ENCODE measurements at places on chromosomes 11 and 22. TPM values are rescaled to one million over a fixed set of nuclear protein-coding genes. Genes with fewer than 3 reads are reported as not detected.

The SPDYC gene
- total RNA-seq = not detected

The IGSF9B gene
- total RNA-seq = 0.79 TPM

The SULT4A1 gene
- total RNA-seq = 0.47 TPM

The FAR1 gene
- total RNA-seq = 30.7 TPM

The PRR5L gene
- total RNA-seq = 0.69 TPM

The JAML gene
- total RNA-seq = not detected

The UPK3A gene
- not detected for total RNA-seq
